CD4-positive, alpha-beta T cell treated with Interleukin-15 for 1 hour (primary cell): ENCODE measurements at places on chromosomes 7 and 10.

DNA sequence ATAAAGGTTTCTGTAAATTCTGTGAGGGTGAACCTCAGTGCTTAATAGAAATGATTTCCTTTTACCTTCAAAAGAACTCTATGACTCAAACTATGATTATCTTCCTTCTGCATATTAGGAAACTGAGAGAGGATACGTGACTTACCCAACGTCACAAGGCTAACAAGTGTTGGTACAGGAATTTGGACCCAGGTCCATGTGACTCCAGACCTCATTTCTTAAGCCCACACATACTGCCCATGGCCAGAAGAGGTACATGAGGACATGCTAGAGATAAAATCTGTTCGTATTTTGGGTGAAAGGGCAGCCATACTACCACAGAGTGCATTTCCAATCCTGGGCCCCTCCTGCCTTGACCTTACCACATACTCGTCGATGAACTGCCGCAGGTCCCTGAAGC is 61.5 kb upstream of the TM9SF3 start:
- DNase-seq: no peak

DNA sequence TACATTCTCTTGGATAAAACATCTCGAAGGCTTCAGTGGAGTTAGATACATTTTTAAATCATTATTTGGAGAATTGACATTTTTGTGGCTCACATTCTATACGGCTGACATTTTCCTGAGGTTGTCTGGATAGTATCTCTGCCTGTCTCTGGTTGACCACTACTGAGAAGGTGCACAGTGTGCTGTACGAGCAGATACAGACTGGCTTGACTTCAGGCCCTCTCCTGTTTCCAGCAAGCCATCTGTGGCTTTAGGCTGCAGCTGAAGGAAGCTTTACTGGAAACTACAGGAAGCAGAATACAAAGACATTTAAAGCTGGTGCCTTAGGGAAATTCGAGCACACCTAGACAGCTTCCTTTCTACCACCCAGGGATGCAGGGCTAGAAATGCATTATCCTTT is 39.3 kb upstream of the RSU1 start:
- DNase-seq: no peak

DNA sequence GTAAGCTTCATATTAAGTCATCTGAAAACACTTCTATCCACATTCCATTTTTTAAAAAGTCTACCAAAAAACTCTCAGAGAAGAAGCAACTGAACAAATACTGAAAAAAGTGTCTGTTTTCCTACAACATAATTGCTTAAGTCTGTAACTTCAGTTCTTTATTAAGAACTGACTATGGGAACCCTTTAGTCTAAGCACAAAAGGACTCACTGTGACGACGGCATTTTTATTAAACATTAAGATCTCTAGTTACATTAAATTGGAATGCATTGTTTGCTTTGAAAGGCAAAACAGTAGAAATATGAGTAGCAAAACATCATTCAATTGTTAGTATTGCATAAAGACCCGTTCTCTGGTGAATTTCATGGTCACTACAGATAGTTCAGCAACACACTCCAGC is 5.8 kb upstream of the FAM3C start:
- DNase-seq: no peak

GRCh38 chr10:118670472-118671124 is 75.2 kb upstream of the PRLHR start:
- DNase-seq: no peak

DNA sequence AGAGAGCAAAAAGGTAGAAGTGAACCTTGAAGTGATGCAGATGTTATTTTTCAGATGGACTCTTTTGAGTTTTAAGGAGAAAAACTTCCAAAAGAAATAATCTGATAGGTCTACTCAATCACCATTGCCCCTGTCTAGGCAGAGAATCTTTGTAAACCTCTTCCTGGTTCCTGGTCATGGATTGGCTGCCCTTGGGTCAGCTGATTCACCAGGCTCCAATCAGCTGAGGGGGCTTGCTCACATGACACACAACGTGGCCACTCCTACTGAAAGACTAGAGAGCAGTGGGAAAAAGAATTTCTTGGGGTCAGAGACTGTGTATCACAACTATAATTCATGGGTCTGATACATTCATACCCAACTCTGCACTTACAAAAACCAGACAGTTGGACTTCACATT is 20.0 kb upstream of the JCAD start:
- no peak for DNase-seq

DNA sequence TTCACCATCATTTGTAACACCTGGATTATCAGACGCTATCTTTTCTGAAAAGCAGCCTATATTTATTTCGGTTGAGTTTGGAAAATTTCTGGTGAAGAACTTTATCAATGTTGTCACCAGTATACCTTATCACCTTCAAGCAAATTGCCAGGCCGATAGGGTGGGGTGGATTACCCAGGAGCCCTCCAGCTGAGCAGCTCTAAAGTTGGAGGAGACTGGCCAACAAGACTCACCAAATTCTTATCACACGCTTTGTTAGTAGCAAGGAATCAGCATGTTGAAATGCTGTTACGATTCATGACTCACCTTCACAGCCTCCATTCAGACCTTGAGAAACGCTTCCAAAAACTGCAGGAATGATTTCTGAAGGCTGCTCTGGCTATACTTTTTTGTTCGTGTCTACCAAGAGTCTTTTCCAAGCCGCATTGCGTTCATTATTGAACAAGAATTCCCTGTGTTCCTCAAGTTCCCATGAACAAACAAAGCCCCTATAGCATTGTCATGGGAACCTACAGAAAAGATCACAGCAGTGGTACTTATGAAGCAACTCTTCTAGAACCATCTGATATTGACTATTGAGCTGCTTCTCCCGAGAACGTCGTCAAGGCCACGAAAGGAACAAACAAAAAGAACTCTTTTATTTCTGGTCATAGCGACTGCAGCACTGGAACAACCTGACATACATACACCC is 291.4 kb downstream of the SFMBT2 start:
- DNase-seq: no peak

- DNase-seq: no peak
Measured at GRCh38 chr7:41046221-41046761, 656.6 kb downstream of the INHBA start.

DNA sequence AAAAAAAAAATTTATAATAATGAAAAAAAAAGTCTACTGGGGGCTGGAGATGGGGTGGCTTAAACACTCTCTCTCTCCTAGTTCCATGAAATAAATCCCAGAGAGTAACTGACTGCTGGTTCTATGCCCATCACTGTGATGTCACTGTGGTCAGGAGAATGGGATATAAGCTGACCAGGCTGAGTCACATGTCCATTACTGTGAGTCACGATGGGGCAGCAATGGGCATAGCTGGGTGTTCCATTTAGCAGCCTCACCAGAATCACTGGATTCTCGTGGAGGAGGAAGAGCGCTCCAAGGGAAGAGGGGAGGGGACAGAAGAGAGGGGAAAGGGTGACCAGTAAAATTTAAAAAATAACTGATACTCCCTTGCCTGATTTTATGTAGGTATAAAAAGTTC is 37.1 kb downstream of the MASTL start:
- DNase-seq: no peak

GRCh38 chr10:89566095-89566950 is 30.9 kb upstream of the SLC16A12 start:
- DNase-seq: no peak

DNA sequence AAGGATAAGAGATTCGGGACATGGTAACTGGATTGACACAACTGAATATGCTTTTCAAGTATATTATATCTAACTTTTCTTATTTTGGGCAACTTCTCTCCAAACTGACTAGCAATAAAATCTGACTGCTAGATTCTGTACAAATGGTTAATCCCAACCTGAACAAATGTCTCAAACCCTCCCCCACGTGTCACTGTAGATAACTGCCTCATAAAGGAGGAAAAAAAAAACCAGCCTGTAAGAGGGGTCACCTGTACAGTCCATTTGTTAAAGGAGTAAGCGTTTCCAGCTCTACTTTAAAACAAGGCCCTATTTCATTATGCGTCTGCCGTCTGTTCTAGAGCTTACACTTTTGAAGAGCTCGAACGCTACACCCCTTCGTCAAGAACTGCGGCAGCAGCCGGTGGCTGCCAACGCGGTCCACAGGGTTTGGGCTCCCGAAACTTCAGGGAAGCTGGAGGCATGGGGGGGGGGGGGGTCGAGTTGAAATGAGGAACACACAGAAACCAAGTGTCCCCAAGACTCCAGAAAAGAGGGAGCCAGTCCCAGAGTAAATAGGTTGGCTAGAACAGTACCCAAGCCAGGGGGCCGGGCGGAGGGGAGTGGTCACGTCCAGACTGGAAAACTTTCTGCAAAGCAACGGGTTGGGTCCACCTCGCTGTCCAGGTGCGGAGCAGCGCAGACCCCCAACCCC is 492 bp downstream of the COG5 start:
- DNase-seq: no peak

DNA sequence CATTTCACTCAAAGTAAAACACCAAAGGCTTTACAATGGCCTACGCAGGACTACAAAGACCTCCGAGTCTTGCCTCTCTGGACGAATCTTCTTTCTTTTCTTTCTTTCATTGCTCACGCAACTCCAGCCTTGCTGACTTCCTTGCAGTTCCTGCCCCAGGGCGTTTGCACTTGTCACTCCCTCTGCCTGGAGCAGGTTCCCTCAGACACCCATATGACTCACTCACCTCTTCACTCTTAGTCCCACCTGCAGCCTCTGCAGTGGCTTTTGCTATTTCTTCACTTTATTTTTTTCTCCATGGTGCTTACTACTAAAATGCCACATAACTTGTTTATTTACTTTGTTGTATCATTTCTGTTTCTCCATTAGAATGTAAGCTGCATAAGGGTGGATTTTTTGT is 33.1 kb downstream of the GHRHR start:
- DNase-seq: no peak

DNA sequence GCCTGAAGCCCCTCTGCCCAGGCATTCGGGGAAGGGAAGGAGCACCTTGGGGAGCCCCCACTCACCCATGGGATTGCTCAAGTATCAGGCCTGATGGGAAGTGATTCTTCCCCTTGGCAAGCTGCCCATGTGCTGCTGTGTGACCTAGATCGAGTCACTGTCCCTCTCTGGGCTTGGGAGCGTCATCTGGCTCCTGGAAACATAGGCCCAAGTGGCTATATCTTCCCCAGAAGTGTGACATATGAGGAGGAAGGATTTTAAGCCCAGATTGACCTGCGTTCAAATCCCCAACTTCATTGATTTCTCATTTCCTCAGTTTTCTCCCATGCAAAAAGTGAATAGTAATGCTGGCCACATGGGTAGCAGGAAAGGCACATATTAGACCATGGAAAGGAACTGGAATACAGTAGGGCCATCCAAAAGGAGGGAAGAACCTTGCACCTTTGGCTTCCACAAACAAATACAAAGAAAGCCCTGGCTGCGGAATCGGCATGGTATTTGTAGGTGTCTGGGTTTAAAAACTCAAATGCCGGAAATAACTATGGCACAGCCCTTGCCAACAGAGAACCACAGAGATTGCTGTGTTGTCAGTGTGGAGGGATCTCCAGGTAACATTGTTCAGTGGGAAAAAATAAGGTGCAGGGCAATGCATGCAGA is 169.5 kb upstream of the ZMIZ1 start:
- no peak for DNase-seq

DNA sequence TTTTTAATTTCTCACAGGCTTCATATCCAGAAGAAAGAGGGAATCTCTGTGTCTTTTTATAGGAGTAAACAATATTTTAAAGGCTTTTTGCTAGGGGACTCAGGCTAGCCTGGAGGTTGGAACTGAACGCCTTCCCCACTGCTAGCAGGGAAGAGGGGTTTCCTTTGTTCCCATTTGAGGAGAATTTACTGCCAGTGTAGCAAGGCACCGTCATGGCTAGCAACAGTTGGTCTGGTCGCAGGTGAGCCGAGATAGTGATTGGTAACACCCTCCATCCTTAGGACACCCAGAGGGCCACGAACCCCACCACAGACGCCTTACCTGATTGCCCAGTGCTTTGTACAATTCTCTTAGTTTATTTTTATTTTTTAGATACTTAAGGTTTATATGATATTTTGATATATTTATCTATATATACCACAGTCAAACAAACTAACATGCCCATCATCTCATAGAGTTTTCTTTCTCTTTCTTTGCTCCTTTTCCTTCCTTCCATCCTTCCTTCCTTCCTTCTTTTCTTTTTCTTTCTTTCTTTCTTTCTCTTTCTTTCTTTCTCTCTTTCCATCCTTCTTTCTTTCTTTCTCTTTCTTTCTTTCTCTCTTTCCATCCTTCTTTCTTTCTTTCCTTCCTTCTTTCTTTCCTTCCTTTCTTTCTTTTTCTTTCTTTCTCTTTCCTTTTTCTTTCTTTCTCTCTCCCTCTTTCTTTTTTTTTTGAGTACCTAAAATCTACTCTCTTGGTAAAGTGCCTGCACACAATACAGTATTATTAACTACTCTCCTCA is 219.0 kb upstream of the AKR1E2 start:
- DNase-seq: no peak

DNA sequence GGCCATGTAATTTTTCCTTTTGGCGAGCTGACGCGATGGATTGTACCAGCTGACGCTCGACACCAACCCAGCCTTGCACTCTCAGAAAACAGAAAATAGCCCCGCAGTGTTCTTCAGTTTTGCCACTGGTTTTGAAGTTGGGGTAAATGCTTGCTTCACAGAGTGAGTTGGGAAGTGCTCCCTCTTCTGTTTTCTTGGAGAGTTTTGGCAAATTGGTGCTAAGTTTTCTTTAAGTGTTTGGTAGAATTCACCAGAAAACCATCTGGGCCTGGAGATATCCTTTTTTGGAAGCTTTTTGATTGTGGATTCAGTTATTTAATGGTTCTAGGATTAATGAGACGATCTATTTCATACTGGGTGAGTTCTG is 252.8 kb downstream of the ELFN1 start:
- DNase-seq: no peak

DNA sequence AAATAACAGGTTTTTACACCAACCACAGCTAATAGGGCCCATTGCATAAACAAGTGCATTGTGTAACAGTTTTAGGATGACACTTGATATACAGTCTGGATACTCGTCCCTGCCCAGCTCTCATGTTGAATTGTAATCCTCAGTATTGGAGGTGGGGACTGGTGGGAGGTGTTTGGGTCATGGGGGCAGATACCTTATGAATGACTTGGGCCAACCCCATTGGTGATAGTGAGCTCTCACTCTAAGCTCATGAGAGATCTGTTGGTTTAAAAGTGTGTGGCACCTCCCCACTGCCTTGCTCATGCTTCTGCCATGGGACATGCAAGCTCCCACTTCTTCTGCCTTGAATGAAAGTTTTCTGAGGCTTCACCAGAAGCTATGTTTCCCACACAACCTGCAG is 136.7 kb downstream of the PDE1C start:
- DNase-seq: no peak

- DNase-seq: no peak
Measured at GRCh38 chr10:121313119-121313875, 284.9 kb downstream of the FGFR2 start.

GRCh38 chr10:84117686-84118394 is 21.5 kb upstream of the GHITM start:
- DNase-seq: no peak
